HCT116 (cell line): ENCODE measurements at places on chromosomes 6 and 20. TPM values are rescaled to one million over a fixed set of nuclear protein-coding genes. Genes with fewer than 3 reads are reported as not detected.

DNA sequence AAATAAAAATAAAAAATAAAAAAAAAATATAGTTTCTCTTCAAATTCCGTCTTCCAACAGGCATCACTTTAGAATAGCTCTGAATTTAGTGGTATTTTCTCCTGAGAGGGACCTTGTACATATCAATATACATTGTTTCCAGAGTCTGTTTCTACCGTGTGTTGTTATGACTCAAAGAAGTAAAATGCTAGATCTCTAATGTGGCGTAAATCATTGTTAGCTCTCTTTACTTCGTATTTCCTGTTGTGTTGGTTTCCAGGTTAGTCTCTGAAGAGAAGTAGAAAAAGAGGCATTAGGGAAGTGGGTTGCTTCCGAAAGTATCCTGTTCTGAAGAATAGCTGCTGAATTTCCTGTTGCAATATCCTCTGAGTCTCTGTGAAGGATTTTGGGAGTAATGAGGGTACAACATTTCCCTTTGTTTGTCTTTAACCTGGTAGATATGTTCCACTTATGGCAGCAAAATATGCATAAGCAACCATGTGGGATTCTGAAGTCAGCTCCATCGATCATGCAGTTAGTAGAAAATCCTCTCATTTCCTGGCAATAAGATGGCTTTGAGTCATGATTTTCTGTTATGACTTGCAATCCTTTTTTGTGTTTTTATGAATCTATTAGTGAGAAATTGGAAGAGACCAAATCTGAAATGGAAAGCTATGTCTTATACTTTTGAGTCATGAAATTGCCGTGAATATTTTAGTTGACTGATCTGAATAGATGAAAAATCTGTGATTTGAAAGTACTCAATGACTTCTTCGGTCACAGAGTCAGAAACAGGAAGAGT, 42.0 kb upstream of the MCHR2 start:
- no peak for DNase-seq
- H3K36me3 ChIP-seq, result no peaks in the 10 kb centered on the region
- H3K27me3 ChIP-seq, result no peaks in the 10 kb centered on the region
- H3K27ac ChIP-seq, result no peak overlapping the region
- H3K4me3 ChIP-seq, result no peak overlapping the region
- no peaks in the 10 kb centered on the region for H3K4me1 ChIP-seq

Gene MAS1
- not detected for total RNA-seq

GRCh38 chr20:44032583-44033331, 118.1 kb downstream of the TOX2 start:
- H3K36me3 ChIP-seq, result no peaks in the 10 kb centered on the region
- H3K4me3 ChIP-seq, result no peak overlapping the region
- no peak overlapping the region for H3K27ac ChIP-seq
- H3K4me1 ChIP-seq, result no peaks in the 10 kb centered on the region

DNA sequence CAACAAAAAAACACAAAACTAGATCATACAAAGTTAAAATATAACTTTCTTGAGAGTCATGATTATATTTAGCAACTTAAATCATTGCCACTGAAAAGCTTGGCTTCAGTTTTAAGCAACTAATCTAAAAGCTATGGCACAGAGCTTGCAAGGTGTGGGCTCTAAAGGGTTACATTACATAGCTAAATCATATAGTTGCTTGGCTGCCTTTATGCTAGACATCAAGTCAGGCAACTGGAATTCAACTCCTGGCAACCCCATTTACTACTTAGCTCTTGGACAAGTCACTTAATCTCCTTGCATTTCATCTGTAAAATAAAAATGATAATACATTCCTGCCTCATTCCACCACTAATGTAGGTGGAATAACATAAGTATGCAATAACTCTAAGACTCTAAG, 40.9 kb upstream of the GCM1 start:
- H3K4me3 ChIP-seq, result no peak overlapping the region
- no peak for DNase-seq
- no peaks in the 10 kb centered on the region for H3K27me3 ChIP-seq
- H3K27ac ChIP-seq, result no peak overlapping the region

Gene EPB41L1
- total RNA-seq, result 42.1 TPM

Gene CALHM4
- not detected for total RNA-seq

DNA sequence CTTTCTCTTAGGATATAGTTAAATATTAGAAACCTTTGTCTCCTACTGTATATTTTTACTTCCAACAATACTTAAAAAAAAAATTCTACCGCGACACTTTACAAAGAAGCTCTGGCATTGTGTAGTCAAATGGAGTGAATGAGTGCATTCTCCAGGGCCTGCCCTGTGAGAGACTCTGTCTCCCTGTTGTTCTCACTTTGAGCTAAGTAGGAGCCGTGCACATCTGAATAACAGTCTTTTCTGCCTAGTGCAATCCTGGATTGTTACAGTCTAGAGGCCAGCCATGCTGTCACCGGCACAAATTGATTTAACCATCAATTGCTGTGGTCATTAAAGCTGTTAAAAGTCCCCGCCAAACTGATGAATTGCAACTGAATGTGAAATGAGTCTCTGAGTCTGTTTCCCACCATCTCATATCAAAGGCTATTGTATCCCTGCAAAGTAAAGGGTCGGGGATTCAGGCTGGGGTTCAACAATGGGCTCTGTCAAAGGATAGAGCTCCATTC, 156.0 kb downstream of the RFPL4B start:
- no peak overlapping the region for H3K4me3 ChIP-seq
- no peaks in the 10 kb centered on the region for H3K36me3 ChIP-seq
- no peak for DNase-seq
- H3K27me3 ChIP-seq, result no peaks in the 10 kb centered on the region
